ENCODE measurements at places on chromosomes 4 and X. TPM values are rescaled to one million over a fixed set of nuclear protein-coding genes. Genes with fewer than 3 reads are reported as not detected.

DNA sequence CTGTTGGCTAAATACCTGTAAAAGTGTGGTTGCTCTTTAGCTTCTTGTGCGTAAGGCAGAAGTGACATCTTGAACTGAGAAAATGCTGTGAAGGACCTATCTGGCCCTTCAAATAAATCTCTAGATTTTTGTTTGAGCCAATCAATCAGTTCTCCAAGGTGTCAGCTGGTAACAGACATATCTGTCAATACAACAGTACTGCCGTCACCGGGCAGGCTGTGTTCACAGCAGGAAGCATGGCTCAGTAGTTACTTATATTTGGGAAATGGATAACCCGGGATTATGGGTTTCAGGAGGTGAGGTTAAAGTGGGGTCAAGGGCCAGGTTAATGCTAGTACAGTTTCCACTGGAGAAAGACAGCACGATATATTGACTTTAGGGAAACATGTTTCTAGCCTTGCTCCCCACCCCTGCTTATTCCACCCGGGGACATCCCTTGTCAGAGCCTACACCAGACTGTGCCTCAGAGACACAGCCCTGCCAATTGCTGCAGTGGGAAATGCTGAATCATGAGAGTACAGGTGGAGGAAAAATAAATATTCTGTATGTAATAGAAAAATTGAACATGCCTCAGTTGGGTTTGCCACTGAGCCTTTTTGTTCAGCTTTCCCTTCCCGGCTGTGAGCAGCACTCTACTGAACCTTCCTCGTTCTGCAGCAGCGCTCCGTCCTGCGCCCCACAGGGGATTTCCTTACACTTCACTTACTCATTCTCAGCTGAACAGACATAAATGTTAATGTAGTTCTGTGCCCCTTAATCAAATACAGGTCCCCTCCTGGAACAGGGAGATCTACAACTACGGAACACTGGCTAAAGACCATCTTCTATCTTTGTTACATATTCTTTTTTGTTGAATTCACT is 121.1 kb downstream of the MGST2 start:
- no peak overlapping the region for H3K27ac ChIP-seq
- H3K4me3 ChIP-seq: no peak overlapping the region
- H3K4me1 ChIP-seq: no peaks in the 10 kb centered on the region

DNA sequence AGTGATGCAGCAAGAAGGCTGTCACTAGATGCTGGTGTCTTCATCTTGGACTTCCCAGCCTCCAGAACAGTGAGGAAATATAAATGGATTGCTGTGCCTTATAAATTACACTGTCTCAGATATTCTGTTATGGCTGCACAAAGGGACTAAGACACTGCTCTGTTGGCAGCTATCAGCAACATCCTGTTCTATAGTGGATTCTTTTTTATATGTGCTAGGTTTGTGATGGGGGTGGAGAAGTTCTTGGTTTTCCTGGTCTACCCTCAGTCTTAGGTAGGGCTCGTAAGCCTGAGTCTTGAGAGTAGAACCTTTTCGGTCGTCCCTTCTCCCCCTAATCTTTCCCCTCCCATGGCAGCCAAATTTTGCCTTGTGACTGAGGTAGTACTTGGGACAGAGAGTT is 17.3 kb downstream of the STIM2 start:
- H3K36me3 ChIP-seq: no peaks in the 10 kb centered on the region
- no peak overlapping the region for H3K4me3 ChIP-seq
- H3K4me1 ChIP-seq: peaks cover 33% of the 10 kb centered on the region
- H3K27me3 ChIP-seq: peaks cover 47% of the 10 kb centered on the region

GRCh38 chr4:114729068-114729738 is 130.6 kb downstream of the UGT8 start:
- H3K4me3 ChIP-seq: no peak overlapping the region
- no peaks in the 10 kb centered on the region for H3K36me3 ChIP-seq
- DNase-seq: no peak
- H3K27me3 ChIP-seq: no peaks in the 10 kb centered on the region
- no peaks in the 10 kb centered on the region for H3K4me1 ChIP-seq

- H3K4me3 ChIP-seq: no peak overlapping the region
- H3K36me3 ChIP-seq: no peaks in the 10 kb centered on the region
- no peak for DNase-seq
- H3K27me3 ChIP-seq: no peaks in the 10 kb centered on the region
- no peak overlapping the region for H3K27ac ChIP-seq
- no peaks in the 10 kb centered on the region for H3K4me1 ChIP-seq
Measured at GRCh38 chrX:135931644-135932487, 38.4 kb downstream of the SAGE1 start.

DNA sequence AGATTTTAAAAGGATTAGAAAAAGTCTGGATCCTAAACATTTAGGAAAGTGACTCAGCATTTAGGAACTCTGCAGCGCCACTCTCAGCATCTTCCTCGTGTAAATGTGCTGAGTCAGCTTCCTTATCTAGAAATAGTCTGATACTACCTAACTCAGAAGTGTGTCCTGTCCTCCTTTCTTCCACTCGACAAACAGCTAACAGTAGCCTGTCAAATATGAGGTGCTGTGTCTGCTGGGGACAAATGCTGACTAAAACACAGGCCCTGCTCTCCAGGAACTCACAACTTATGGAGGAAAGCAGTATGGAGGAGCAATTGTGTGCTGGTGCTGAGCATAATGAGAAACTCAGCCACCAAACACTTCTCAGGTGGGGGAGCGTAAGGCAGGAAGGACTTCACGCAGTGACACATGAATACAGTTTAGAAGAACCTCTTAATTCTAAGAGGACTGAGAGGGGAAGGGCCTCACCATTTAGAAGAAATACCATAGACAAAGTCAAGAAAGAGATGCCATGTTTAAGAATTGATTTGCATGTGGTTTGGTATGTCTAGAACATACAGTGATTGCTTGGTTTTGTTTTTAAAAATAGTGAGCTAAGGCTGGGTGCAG is 125.3 kb downstream of the SOWAHB start:
- DNase-seq: no peak
- no peaks in the 10 kb centered on the region for H3K4me1 ChIP-seq
- no peak overlapping the region for H3K27ac ChIP-seq
- H3K36me3 ChIP-seq: no peaks in the 10 kb centered on the region
- H3K27me3 ChIP-seq: no peaks in the 10 kb centered on the region

DNA sequence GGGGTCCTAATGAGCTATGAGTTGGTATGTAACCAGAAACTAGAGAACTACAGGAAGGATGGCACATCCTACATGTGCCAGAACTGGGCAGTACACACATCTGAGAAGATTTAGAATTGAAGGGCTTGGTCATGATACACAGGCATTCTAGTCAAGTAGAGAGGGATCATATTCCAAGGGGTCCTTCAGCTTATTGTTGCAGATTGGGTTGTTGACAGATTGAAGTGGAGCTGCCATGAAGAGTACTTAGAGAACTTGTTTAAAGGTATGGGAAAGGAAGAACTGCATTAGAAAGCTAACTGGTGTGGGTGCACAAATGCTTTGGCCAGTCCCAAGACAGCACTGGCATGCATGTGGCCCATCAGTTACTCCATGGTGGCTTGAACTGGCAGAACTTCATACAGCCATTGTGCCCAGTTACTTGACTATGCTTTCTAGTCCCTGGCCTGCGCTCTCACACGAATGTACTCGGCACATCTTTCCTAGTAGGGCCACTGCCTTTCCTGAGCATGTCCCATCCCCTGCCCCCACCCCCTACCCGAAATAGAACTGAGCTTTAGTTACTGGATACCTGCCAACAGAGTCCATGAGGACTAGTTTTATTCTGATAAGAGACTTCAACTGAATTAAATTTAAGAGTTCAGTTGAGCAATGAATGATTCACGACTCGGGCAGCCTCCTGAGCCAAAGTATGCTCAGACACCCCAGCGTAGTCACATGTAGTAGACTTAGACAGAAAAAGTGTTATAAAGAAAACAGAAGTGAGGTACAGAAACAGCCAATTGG is 64.0 kb downstream of the CCNG2 start:
- H3K4me3 ChIP-seq: no peak overlapping the region
- H3K27ac ChIP-seq: no peak overlapping the region
- DNase-seq: no peak
- H3K27me3 ChIP-seq: peaks cover 8% of the 10 kb centered on the region
- no peaks in the 10 kb centered on the region for H3K4me1 ChIP-seq
- no peaks in the 10 kb centered on the region for H3K36me3 ChIP-seq

DNA sequence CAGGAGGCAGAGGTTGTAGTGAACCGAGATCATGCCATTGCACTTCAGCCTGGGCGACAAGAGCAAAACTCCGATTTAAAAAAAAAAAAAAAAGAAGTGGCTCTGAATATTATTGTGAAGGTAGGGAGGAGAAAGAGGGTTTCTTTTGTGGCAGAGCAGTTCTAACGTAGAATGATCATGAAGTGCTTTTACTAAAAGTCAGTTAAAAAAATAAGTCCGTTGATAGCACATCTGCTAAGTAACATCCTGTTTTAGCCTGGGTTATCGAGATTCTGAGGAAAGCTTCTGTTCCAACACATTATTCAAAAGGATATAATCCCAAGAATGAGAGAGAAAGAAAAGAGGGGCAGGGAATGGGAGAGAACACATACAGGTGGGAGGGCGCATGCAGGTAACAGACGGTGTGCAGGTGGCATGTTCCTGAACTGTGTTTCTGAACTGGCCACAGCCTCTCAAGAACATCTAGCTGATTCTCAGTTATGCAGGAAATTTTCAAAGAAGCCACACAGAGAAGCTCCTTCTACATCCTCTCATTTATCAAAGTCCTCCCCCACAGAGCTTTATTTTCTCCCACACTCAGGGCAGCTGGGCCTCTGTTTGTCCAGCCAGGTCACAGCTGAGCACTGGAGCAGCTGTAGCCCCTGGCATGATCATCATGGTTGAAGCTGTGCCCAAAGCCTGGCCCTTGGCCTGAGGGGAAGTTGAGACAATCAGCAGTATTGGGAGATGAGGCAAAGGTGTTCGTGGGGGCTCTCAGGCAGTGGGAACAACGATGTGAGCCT is 342.3 kb downstream of the ZNF674 start:
- no peaks in the 10 kb centered on the region for H3K27me3 ChIP-seq
- DNase-seq: no peak
- peaks cover 6% of the 10 kb centered on the region for H3K4me1 ChIP-seq
- no peaks in the 10 kb centered on the region for H3K36me3 ChIP-seq
- no peak overlapping the region for H3K27ac ChIP-seq
- no peak overlapping the region for H3K4me3 ChIP-seq

Gene ZNF718
- 4.2 TPM for total RNA-seq

Gene ENPP6
- total RNA-seq: 0.57 TPM

Gene BMPR1B
- 0.66 TPM for total RNA-seq

Gene ACSL4
- 11.6 TPM for total RNA-seq

Gene SLC38A5
- 25.4 TPM for total RNA-seq

Gene XAGE3
- total RNA-seq: not detected

All from esophagus squamous epithelium (tissue), 5 donors.